ENCODE measurements at places on chromosomes 4 and X. TPM values are rescaled to one million over a fixed set of nuclear protein-coding genes. Genes with fewer than 3 reads are reported as not detected.
A peak's percentile ranks its signal among the peaks of the same experiment; 100 is the strongest.

FAM3A gene
- total RNA-seq: 39.1 TPM

XAGE2 gene
- total RNA-seq: 23.0 TPM

DNA sequence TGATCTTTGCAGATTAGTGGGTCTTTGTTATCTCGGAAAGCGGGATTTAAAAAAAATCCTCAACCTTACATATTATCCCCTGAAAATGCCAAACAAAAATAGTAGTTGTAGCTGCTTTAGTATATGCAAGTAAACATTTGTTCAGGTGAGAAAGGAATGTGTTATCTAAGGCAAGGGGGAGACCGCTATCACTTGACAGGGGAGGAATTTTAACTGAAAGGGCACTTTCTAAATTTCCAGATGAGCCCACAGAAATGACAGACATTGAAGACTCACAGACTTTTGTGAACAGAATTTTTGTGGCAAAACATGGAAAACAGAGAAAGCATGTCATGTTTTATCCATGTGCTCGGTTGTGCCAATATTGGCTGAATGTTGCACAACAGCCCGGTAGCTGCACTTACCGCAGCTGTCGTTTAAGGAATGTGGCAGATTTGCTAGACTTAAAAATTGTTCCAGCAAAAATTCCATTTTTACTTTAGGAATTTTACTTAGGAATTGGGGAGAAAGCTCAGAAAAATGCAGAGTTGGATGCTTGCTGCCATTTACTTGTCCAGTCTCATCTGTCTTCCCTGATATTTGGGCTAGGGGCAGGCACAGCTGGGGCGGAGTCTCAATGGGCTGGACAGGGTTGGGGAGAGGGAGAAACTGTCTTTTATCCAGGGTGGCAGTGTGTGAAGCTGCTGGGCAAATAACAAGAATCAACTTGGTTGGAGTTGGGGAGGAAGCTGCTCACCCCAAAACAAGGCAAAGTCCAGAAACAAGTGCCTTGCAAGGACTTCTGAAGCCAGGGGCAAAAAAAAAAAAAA, 94.6 kb upstream of the RPS6KA3 start:
- peaks cover 26% of the 10 kb centered on the region for H3K4me1 ChIP-seq
- H3K27me3 ChIP-seq: no peaks in the 10 kb centered on the region
- H3K36me3 ChIP-seq: peaks cover 1% of the 10 kb centered on the region
- peak overlapping the region; percentile 33 for H3K4me3 ChIP-seq
- H3K27ac ChIP-seq: peak overlapping the region; percentile 93

GRCh38 chrX:136397001-136397400, 90.7 kb upstream of the BRS3 start:
- no peaks in the 10 kb centered on the region for H3K27me3 ChIP-seq
- H3K4me1 ChIP-seq: no peaks in the 10 kb centered on the region
- no peak overlapping the region for H3K4me3 ChIP-seq
- no peak for DNase-seq
- H3K27ac ChIP-seq: no peak overlapping the region

DNA sequence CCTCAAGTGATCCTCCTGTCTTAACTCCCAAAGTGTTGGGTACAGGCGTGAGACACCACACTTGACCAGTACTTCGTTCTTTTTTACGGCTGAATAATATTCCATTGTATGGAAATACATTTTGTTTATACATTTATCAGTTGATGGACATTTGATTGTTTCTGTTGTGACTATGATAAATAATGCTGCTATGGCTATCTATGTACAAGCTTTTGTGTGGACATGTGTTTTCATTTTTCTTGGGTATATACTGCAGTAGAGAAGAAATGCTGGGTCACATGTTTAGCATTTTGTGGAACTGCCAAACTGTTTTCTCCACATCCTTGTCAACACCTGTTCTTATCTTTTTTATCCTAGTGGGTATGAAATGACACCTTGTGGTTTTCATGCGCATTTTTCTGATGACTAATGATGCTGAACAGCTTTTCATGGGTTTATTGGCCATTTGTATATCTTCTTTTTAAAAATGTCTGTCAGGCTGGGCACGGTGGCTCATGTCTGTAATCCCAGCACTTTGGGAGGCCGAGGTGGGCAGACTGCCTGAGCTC, 37.3 kb downstream of the SAT1 start:
- H3K27me3 ChIP-seq: no peaks in the 10 kb centered on the region
- H3K4me1 ChIP-seq: peaks cover 5% of the 10 kb centered on the region
- no peak overlapping the region for H3K27ac ChIP-seq
- DNase-seq: no peak

DNA sequence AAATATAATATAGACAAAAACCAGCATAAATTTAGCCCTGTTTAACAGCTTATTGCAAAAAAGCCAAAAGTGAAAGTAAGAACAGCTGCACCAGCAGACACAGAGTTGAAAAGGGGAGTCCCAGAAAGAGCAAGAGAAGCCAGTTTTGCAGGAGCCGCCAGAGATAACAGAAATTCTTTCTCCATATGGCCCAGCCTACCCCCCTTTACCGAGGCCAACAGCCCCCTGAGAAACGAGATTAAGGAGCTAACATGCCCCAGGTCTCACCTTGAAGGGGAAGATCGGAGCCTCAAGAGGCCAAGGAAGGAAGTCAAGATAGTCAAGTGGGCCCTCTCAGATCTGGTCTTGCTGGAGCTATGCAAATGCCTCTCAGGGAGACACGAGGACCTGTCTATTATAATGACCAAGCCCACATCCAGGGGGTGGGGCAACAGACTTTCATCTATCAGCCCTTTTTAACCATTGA, 4.8 kb downstream of the ACOX3 start:
- peaks cover 68% of the 10 kb centered on the region for H3K4me1 ChIP-seq
- peak overlapping the region; percentile 55 for H3K27ac ChIP-seq
- DNase-seq: no peak
- H3K4me3 ChIP-seq: peak overlapping the region; percentile 66
- no peaks in the 10 kb centered on the region for H3K36me3 ChIP-seq

GRCh38 chrX:17798921-17799320, 61.6 kb downstream of the SCML1 start:
- DNase-seq: no peak
- H3K4me1 ChIP-seq: no peaks in the 10 kb centered on the region
- no peaks in the 10 kb centered on the region for H3K27me3 ChIP-seq
- H3K27ac ChIP-seq: no peak overlapping the region

- no peak for DNase-seq
- H3K4me3 ChIP-seq: no peak overlapping the region
- H3K4me1 ChIP-seq: peaks cover 25% of the 10 kb centered on the region
- H3K36me3 ChIP-seq: no peaks in the 10 kb centered on the region
- H3K27ac ChIP-seq: peak overlapping the region; percentile 10
Observed at GRCh38 chr4:76659103-76659490, 224.1 kb downstream of the SHROOM3 start.
